Naive thymus-derived CD4-positive, alpha-beta T cell (primary cell): ENCODE measurements at places on chromosomes 1 and 21.

GRCh38 chr1:17207966-17208418 lies 3.1 kb downstream of the PADI1 start:
- DNase-seq, result no peak

- no peak for DNase-seq
Measured at GRCh38 chr1:181148636-181149035, 60.1 kb downstream of the IER5 start.

GRCh38 chr1:222904451-222904850 lies 89.6 kb downstream of the DISP1 start:
- no peak for DNase-seq

- DNase-seq, result no peak
Measured at GRCh38 chr1:111364690-111365089, 62.8 kb downstream of the OVGP1 start.

GRCh38 chr1:172654535-172654934 lies 4.4 kb upstream of the FASLG start:
- no peak for DNase-seq

DNA sequence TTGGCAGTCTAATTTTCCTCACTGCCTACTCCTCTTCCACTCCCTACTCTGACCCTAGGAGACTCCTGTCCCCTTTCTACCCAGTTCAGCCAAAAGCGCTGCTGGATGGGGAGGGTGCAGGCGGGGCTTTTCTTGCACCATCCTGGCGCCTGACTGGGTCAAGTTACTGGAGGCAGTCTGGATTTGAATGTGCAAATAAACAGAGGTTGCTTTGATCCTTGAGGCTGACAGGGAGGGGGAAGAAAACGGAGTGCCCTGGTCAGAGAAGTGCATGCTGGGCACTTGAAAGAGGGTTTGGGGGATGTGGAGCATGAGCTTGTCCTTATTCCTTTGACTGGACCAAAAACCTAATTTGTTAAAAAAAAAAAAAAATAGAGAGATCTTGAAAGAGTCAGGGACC lies 76.8 kb upstream of the SOX13 start:
- no peak for DNase-seq

GRCh38 chr1:25676488-25676887 lies 59.9 kb downstream of the MAN1C1 start:
- DNase-seq, result no peak

GRCh38 chr1:86370601-86371022 lies 25.5 kb downstream of the ODF2L start:
- DNase-seq, result no peak

- no peak for DNase-seq
Measured at GRCh38 chr1:8541961-8542521, 224.1 kb downstream of the SLC45A1 start.

GRCh38 chr1:54362881-54363340 lies 43.3 kb downstream of the SSBP3 start:
- no peak for DNase-seq

DNA sequence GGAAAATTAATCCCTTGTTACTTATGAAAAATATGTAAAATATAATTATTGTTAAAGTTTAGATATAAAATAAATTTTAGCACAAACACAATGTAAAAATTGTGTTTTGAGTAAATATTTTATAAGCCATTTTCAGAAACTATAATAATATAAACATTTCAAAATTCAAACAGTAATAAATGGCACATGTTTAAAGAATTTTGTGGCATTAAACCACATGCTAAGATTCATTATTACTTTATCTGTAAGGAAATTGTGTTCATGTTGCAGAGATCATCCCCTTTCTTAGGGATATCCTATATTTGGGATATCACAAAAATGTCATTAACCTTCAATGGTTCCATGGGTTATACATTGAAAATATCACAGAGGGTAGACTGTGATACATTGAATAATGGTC lies 1044.3 kb downstream of the AMY1C start:
- no peak for DNase-seq

- DNase-seq, result no peak
Measured at GRCh38 chr1:112034277-112034676, 44.8 kb upstream of the KCND3 start.

- no peak for DNase-seq
Measured at GRCh38 chr1:119861547-119861946, 34.8 kb downstream of the ADAM30 start.

DNA sequence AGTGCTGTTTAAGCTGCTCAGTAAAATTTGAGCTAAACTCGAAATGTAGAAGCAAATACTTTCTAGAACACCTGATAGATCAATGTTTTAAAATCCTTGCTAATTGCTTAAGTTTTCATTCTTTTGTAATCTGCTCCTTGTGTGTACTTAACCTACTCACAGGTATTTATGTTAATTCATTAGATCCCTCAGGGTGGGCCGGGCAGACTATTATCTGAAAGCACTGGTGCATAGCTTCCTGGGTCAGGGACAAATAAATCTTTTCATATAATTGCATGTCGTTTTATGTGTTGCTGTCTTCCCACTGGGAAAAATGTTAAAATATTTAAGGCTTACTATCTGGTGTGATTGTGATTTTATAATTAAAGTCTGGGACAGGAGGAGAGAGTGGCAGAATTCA lies 440.5 kb downstream of the SMYD3 start:
- DNase-seq, result no peak

- no peak for DNase-seq
Measured at GRCh38 chr1:41535276-41535675, 50.8 kb upstream of the EDN2 start.

GRCh38 chr1:8875216-8875861 lies 3.1 kb downstream of the ENO1 start:
- no peak for DNase-seq

- DNase-seq, result no peak
Measured at GRCh38 chr1:105386489-105386888, 1636.8 kb downstream of the AMY1C start.

DNA sequence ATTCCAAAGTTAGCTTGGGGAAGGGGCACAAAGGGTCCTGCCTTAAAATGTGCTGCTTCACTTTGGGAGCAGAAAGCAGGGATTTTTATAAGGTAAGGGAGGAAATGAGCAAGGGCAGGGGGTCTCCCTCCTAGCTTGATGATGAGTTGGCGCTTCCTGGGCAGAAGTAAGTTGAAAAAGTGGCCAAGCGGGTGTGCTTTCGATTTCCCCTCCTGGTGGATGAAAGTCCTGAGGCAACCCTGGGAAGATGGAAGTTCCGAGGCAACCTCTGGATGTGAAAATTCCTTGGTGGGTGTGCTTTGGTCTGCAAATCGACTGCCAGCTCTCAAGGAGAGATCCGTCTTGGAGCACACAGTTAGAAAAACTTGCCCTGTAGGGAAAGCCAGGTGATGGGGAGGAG lies 41.7 kb upstream of the CD2 start:
- DNase-seq, result no peak

- DNase-seq, result no peak
Measured at GRCh38 chr1:114521396-114522263, 10.6 kb upstream of the TRIM33 start.

DNA sequence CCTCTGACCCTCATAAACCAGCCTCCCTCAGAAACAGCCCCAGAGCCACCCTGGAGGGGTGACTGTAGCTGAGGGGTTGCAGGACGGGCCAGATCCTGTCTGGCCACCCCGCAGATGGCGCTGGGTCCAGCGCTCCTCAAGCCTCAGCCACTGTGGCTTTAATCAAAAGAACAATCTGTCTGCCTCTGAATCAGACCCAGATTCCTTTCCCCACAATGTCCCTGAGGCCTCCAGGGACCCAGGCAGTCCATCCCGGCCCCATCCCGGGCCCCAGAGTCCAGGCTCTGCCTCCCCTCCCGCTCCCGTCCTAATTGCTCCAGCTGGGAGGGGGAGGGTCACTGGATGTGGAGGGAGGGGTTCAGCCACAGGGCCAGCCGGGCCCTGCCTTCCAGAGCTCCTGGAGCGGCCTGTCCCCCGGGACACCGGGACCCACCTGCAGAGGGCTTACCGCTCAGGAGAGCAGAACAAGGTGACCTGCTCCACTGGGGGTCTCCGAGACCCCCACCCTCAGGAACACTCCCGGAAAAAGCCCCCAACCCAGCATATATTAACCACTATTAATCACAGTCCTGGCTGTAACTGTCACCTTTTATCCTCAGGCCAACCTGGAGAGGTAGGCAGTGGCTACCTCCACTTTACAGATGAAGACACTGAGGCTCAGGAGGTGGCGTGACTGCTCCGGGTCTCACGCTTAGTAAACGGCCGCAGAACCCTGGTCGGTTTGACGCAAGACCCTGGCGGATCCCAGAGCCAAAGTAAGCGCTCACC lies 836 bp upstream of the FBLIM1 start:
- no peak for DNase-seq

DNA sequence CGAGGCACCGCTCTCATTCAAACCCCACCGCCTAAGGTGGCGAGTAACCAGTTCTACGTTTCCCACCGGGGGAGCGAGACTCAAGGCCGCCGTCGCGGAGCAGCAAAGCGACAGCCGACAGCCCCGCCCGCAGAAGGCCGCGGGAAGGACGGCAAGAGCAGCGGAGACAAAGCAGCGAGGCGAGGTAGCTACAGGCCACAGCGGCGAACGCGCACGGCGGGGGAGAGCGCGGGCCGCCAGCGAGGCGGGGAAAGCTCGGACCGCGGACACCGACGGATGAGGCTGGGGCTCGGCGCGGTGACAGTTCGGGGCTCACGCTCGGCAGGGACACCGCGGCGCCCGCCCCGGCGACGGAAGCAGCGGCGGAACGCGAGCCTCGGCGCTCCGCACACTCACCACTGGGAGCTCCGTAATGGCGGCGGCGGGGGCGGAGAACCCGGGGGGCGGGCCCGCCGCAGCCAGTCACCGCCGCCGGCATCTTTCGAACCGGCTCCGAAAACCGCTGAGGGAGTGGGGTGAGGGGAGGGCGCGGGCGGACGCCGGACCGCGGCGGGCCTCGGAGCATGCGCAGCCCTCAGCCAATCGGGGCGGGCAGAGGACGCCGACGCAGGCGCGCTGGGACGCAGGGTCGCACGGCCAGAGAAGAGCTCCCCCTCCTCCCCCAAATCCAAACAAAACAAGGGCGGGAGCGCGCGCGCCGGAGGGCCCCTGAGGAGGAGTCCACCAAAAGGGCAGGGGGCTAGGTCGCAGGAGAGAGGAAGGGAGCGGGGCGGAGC lies 666 bp downstream of the HP1BP3 start:
- peak; percentile 98 for DNase-seq

- no peak for DNase-seq
Measured at GRCh38 chr21:39484711-39485276, 33.0 kb downstream of the SH3BGR start.

GRCh38 chr1:168167806-168168205 lies 11.0 kb upstream of the TIPRL start:
- no peak for DNase-seq

GRCh38 chr1:17091252-17091651 lies 28.0 kb downstream of the PADI2 start:
- DNase-seq, result no peak

DNA sequence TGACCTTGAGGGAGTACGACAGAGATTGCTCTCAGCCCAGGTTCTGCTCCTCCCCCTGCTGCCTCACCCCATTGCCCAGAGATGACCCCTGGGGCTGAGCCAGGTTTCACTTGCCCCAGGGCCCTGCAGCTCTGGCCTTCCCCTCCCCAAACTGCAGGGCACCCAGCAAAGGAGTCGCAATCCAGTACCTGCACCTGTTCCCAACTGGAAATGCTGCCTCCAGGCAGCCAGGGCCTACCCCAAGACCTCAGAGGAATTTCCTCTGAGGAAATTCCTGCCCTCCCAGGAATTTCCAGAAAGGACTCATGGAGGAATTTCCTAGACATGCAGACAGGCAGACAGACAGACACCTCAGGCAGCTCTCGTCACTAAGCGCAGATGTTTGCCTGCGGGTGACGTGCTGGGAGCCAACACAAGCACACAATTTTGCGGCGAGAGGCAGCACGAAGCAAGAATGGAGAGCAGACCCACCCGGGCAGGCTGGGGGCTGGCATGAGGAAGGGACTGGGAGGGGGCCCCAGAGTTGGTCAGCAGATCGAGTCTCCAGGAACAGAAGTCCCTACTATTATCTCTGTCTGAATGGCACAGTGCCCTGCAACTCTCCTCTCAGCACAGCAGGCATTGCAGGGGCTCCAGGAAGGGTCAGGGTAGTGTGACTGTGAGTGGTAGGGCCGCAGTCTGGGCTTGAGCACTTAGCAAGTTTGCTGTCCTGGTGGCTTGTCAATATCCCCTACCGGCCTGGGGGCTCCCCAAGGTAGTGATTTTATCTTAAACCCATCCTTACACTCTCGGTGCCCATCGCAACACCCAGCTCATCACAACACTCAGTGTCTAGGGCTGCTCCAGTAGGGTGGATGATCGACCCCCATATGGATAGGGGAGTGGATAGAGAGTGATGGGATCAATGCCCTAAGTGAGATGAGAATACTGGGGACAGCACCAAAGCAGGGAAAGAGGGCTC lies 2.9 kb upstream of the EFNA1 start:
- no peak for DNase-seq

GRCh38 chr1:27148591-27148990 lies 6.3 kb downstream of the SLC9A1 start:
- DNase-seq, result no peak

DNA sequence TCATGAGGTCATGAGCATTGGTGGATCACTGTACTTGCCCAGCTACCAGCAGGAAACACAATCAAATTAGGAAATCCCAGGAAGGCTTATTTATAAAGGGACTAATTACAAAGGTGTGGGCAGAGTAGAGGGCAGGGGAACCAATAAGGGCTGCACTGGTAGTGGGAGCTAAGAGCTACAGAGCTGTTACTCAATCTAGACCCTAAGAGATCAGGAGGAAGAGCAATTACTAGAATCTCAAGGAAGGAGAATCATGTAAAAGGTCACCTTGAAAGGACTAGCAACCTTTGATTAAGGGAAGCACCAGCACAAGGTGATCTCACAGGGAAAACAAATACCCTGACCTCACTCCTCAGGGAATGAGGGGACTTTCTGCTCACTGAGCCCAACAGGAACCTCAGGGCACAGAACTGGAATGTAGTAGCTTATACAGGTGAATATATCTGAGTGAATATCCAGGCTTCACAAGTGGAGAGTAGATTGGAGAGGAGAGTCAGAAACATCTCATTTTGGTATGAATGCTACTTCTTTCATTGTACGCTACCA lies 66.8 kb downstream of the SAMSN1 start:
- DNase-seq, result no peak

GRCh38 chr1:85681087-85681486 lies 27.1 kb downstream of the ZNHIT6 start:
- DNase-seq, result no peak

DNA sequence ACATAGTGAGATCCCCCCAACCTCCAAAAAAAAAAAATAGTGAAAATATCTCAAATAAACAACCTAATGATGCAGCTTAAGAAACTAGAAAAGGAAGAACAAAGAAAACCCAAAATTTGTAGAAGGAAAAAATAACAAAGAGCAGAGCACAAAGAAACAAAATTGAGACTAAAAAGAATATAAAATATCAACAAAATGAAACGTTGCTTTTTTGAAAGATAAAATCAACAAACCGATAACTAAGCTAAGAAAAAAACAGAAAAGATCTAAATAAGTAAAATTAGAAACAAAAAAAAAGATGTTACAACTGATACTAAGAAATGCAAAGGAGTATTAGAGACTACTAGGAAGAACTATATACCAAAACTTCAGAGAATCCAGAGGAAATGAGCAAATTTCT lies 139.3 kb upstream of the PALMD start:
- no peak for DNase-seq
